ENCODE measurements at places on chromosomes 5 and 9.

- no peak for DNase-seq
These were observed 7.5 kb upstream of the GTF3C5 start for GRCh38 chr9:133023117-133023890.

DNA sequence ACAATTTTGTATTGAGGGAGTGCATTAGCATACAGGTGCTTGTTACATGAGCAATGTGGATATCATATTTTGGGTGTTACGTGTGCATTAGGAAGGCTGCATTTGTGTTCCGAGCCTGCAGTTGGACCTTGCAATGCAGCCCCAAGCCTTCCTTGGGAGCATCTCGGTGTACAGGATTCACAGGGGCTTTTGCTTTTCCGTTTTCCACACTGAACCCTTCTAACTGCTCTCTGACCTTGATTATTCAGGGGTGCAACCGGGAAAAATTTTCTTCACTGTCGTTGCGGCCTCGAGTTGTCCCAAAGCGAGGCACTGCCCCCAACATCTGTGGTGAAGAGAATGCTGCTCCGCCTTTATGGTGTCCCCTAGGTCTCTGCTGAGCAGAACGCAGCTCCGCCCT, 80.1 kb upstream of the PLEKHG4B start:
- DNase-seq: no peak

DNA sequence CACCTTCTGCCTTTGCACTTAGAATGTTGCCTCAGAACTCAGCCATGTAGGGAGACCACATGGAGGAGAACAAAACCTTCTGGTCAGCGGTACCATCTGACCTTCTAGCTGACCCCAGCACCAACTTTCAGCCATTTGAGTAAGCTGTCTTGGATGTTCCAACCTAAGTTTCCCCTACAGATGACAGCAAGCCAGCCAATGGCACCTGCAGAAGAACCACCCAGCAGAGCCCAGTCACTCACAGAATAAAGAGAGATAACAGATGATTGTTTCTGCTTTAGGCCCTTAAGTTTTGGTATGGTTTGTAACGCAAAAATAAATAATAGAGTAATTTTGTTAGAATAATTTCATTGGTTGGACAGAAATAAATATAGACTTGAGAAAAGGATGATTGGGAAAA, 10.4 kb downstream of the DNAH5 start:
- DNase-seq: no peak

DNA sequence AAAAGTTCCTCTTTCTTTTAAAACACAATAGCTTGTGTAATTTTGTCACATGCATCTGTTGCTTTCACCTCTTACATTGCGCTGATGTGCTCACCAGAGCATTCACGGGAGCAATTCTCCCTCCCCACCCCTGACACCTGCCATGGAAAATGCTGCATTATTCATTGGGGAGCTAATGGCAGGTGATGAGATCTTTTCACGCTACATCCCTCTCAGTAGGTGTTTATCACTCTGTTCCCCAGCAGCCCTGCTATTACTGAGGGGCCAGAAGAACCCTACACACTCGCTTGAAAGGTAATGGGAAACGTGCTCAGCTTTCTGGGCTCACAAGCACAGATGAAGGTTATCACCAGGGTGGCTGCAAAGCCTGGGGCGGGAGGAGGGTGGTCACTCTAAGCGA, 398.0 kb downstream of the PSAT1 start:
- no peak for DNase-seq

DNA sequence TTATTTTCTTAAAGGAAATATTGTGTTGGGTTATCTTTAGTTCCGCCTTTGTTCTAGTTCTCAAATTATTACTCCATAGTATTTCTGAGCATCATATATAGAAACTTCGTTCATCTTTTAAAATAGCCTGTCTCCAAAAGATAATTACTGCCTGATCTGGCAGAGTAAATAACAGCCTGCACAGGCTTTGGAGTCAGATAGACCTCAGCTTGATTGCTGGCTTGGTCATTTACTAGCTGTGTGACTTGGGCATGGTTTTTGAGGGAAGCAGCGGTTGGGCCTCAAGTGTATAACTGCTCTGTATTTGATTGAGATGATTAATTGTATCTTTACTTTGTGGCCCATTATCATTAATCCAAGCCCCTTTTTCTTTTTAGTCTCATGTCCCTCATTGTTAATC, 50.1 kb downstream of the FBXO38 start:
- DNase-seq: no peak

- DNase-seq: no peak
These were observed 180.3 kb upstream of the NFIL3 start for GRCh38 chr9:91603932-91604331.

DNA sequence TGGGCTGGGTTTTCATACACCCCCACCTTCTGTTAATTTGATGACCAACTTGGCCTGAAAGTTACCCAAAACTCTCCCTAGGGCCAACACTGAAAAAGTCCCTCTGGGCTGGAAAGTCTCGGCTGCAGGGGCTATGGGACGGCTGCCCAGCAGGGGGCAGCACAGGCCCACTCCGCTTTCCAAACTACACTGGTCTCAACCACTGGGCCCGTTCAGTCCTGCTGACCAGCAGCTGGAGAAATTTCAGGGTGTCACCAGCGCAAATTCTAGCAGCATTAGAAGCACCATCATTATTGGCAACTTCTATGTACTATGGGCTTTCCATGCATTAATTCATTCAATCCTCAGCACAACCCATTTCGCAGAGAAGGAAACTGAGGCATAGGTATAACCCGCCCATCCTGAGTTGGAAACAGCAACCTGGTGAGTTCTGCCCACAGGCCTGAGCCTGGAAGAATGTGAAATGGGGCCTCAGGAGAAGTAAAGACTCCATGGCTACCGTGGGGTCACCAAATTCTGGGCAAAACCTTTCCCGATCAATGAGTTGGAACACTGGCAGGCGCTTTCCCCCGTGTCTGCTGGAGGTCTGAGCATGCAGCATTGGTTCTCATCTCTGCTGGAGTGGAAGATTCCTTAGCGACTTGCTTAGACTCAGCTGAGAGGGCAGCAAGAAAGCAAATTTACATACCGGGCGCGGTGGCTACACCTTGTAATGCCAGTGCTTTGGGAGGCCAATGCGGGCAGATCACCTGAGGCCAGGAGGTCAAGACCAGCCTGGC, 9.7 kb downstream of the ORM2 start:
- DNase-seq: no peak

- DNase-seq: no peak
These were observed 41.6 kb downstream of the TSTD2 start for GRCh38 chr9:97591535-97591934.

- DNase-seq: no peak
These were observed 19.6 kb downstream of the TCF7 start for GRCh38 chr5:134133995-134134541.

GRCh38 chr9:37784291-37784615, 611 bp downstream of the EXOSC3 start:
- DNase-seq: no peak

GRCh38 chr5:7261049-7261448, 134.9 kb upstream of the ADCY2 start:
- peak; percentile 19 for DNase-seq

DNA sequence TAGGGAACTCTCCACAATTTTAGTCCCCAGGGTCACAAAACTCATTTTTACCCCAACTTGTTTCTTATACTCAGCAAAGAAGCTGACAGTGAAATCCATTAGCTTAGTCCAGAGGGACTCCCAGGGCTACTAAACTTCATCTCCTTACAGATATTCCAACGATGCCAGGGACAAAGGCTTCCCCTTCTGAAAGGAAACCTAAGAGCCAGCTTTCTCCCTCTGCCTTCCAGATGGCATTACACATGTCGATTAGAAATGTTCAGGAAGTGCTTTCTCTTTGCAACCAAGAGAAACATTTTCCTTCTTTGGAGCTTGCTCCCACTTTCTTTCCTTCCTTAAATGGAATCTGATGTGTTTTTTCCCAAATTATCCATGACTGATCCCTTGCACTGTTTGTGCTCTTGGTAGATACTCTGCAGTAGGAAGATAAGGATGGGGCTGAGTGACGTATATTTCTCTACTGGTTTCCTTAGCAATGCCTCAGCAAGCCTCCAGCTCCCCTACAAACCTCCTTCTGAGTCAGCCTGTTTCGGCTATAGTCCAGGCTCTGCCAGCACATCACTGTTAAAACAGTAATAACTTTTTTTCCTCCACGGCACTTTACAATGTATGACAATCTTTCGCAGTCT, 43.0 kb upstream of the HTR4 start:
- no peak for DNase-seq

- no peak for DNase-seq
These were observed 67.3 kb upstream of the VCAN start for GRCh38 chr5:83404182-83404716.

GRCh38 chr5:76000582-76000981, 82.6 kb upstream of the SV2C start:
- DNase-seq: no peak

- DNase-seq: peak; percentile 27
These were observed 266.6 kb downstream of the PIK3R1 start for GRCh38 chr5:68482199-68482598.

DNA sequence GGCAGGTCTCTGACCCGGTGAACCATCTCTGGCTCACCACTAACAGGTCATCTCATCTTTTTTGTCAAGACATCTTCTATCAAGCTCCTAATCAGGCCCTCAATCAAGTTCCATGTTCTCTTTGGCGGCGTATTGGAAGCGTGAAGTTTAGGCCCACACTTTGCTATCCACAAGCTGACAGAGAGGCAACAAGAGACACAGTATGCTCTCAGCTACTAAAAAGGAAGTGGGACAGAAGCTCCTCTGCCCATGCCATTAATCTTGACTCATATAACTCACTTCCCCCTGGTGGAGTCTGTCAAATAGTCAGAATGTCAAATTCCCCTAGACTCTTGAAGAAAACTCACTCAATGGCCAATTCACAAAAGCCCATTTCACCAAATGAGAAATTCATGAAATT, 77.6 kb upstream of the TMC1 start:
- DNase-seq: no peak

GRCh38 chr5:66927140-66927539, 269.5 kb downstream of the CD180 start:
- DNase-seq: no peak

- DNase-seq: no peak
These were observed 3.6 kb upstream of the IL17B start for GRCh38 chr5:149382517-149383220.

- DNase-seq: no peak
These were observed 40.2 kb upstream of the PTPN3 start for GRCh38 chr9:109538346-109538745.

GRCh38 chr5:138339091-138339456, 1.0 kb downstream of the FAM53C start:
- no peak for DNase-seq

DNA sequence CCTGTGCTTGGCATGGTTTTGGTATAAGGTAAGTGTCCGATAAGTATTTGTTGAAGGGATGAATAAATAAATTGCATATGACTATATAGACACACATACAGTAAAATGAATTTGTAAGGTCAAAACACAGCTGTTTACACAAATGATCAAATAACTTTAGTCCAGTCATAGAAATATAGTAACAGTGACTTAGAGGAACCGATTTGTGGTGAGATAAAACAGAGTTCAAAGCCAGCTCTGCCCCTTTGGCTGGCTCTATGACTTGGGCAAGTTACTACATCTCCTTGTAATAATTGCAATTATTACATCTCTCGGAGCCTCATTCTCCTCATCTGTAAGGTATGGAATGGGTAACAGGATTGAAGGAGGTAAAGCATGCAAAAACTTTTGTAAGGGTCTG, 384.0 kb downstream of the PLK2 start:
- no peak for DNase-seq

GRCh38 chr9:93673839-93674334, 97.5 kb downstream of the PHF2 start:
- no peak for DNase-seq

GRCh38 chr9:98356326-98356725, 100.9 kb upstream of the TBC1D2 start:
- DNase-seq: no peak

GRCh38 chr5:122680623-122681350, 94.1 kb upstream of the SNX2 start:
- DNase-seq: no peak

DNA sequence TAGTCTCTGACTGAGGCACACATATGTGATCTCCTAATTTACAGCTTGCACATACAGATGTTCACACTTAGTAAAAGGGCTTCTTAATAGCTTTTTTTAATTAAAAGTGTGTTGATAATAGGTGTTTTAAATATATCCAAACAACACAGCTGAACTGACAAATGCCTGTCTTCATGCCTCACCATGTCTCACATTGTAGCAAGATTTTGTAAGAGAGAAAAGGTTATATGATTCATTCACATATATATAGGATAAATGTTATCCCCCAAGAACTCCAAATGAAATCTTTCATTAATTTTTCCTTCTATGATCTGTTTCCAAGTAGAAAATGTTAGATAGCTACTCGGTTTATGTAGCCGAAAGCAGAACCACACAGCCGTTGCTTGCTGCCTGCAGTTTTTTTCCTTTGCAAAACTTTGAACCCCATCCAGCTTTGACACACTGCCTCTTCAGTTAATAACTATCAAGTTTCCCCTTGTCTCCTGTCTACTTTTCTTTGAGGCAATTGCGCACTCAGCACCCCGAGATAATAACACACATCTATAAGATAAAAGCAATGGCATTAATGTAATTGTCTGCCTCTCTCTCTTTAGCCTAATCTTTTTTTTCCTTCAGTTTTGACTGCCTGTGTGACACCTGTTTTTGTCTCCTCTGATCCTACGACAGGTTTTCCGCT, 299.2 kb downstream of the BNC2 start:
- DNase-seq: no peak

GRCh38 chr5:115709585-115709984, 83.7 kb upstream of the TMED7 start:
- no peak for DNase-seq

DNA sequence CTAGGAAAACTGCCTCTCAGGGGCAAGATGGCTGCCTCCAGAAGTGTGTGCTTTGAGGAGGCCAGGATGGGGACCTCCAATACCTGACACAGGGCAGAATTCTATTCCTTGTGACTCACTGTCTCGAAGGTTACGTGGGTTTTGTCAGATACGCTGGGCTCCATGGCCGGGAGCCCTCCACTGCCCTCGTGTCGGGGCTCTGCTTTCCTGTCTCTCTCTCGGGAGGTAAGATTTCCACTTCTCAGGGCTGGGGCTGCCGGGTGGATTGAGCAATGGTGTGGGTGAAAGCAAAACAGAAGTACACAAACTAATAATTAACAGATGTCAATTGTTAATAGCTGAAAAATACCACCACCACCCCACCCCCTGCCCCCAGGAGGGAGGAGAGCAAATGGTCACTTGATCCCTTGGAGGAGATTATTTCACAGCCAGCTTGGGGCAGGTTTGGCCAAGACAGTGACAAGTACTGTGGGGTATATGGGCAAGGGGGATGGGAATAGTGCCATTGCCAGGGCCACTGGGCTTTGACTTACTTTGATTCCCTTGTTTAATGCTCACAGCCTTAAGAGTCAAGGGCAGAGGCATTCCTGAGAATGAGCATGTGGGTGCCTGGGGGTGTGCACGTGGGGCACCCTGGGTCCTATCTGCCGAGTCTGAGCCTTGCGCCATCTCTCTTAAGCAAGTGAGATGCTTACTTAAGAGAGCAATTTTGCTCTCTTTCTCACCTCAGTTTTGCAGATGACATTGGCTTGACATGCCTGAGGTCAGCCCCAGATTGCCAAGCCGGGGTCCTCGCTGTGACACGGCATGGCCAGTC, 28.8 kb upstream of the DAB2IP start:
- no peak for DNase-seq

GRCh38 chr5:33034777-33035176, 323.7 kb downstream of the NPR3 start:
- no peak for DNase-seq

Measured in NCI-H1694 treated with DMSO at 0.1 percent for 48 hours (cell line).